Activated naive CD4-positive, alpha-beta T cell treated with anti-CD3 and anti-CD28 coated beads, Interleukin-2, amount 10 ng/mL, durations not matched to agents 7 days and 5 days (primary cell): ENCODE measurements at places on chromosomes 13 and 19.

DNA sequence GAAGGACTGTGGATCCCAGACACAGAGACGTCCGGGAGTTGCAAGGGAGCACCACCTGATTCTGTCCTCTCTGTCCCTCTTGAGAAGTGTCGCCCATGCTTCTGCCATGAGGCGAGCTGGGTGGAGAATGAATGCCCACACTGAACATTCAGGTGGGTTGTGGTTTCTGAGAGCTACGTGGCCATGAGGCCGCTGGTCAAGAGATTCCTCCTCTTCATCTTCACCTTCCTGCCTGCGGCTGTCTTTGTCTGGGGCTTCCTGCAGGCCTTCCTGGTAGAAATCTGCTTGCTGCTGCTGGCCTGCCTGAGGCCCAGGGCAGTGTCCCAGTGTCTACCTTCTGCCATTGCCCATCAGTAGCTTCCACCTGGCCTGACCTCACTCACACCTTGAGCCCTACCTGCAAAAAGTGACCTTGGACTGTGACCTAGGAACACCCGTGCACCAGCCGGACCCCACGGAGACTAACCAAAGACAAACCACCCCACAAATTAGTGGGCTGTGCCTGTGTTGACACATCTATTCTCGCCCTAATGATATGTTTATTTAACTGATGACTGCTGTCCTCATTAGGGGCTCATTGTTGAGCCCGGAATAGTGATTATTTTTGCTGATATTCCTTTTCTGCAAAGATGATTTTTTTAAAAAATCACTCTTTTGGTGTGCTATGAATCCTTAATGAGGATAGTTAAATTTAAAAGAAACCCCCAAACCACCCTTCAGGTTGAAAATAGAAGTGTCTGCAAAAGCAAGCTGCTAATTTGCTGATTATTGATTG is 38.7 kb upstream of the ZNF536 start:
- DNase-seq: no peak

DNA sequence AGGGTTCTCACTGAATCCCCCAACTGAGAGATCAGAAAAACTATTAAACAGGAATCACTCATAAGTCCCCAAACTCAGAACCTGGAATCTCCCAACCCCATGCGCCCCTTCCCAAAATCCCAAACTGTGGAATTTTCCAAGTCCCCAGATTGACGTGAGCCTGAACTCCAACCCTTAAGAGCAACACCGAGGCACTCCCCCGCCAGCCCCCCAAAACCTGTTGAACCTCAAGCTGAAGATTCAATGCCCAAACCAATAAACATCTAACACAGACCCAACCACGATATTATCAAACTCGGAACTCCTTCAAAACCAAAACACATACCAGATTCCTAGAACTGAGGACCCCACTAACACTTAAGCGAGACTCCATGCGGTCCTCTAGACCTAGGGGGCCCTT is 599 bp downstream of the IZUMO1 start:
- DNase-seq: no peak

DNA sequence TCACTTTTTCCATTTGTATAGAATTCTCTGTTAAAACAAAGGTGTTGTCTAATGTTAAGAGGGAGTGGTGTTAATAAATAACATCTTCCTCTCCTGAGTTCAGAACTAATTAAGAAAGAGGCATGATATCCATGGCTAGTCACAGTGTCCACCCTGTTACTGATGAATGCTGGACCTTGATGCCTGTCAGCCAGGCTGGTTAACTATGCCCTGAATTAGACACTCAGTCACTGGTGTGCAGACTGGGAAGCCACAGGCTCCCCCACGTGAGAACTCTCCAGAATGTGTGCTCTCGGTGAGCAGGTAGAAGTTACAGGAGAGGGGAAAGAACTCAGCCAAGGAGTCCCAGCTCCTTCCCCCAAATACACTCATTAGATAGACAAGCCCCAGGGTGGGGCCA is 56.1 kb upstream of the RNF113B start:
- no peak for DNase-seq

- no peak for DNase-seq
Measured at GRCh38 chr13:99059498-99060075, 81.7 kb upstream of the DOCK9 start.

- DNase-seq: no peak
Measured at GRCh38 chr13:46621133-46621532, 68.2 kb downstream of the LRCH1 start.

DNA sequence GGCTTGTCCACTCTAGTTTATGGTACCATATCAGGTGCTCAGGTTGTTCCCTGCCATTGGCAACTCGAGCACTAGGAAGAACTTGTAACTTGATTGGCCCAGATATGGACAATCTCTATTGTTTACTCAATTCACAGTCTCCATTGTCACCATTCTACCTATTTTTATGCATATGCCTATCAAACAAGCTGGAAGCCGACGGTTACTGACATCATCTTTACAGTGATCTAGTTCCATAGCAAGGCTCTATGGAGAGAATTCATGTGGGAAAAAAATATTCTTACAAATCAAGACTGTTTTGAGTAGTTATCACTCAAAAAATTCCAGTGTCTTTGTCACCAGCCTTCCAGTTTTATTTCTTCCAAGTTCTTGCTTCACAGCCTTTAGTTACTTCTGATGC is 1006.2 kb upstream of the PRR20A start:
- no peak for DNase-seq

DNA sequence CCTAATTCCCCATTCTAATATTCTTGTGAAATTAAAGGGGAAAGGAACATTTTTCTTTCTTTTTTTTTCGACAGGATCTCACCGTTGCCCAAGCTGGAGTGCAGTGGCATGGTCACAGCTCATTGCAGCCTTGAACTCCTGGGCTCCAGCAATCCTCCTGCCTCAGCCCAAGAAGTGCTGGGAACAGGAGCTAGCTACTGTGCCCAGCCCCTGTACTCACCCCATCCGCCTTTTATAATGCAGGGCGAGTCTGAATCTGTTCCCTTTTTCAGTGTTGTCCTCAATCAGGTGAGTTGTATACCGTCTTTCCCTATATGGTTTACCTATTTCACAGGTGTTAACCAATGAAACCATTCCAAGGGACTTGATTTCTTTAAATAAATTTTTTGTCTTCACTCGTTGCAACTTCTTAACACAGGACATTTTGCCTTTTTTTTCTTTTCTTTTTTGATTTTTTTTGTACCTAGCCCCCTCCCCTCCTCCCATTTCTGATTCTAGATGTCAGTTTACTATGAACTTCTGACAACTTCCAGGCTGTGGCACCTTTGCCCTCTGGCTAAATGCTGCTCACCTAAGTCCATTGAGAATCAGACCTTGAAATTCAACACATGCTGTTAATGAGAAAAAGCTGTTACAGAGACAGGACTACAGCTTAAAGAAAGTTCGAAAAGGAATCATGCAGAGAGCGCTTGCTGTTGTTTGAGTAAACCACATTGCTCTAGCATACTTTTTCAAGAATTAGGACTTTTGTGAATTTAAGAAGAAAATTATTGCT is 562.1 kb upstream of the KLF12 start:
- DNase-seq: no peak

- no peak for DNase-seq
Measured at GRCh38 chr19:4844348-4845179, 13.1 kb upstream of the TICAM1 start.

- no peak for DNase-seq
Measured at GRCh38 chr13:44407379-44407778, 33.8 kb downstream of the SERP2 start.

DNA sequence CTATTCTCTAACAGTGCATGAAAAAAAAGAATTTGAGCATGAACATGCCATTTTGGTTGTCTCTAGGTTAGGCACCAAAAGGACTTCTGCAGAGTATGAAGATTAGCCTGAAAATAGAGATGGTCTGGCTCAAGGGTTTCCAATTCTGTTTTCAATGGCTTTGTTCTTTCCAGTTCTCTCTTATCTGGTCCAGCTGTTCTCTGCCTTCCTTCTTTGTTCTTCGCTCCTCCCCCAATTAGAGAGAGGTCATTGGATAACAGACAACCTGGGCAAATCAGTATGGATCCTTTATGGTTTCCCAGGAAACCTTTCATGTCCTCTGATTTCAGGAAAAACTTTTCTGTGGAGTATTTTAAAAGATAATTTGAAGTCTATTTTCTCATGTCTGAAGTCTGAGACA is 623.4 kb downstream of the PCDH17 start:
- no peak for DNase-seq

DNA sequence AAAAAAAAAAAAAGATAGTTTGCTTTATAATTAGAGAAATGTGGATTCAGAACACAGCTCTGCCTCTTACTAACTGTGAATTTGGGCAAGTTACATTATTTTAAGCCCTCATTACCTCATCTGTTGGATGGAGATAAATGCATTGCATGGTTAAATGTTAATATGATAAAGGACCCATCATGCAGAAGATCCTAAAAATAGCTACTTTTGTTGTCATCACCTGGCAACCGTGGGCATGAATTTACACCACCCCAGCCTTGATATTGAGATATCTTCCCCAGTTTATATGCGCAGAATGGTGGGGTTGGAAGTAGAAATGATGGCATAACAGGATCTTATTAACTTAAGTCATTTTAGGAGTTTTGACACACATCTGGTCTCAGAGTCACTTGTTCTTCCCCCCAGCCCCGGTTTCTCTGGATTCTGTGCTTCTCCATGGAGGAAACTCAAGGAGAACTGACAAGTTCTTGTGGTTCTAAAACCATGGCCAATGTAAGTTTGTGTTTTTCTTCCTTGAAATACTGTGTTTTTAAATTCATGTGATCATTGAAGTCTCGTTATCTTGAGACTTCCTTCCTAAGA is 8.9 kb downstream of the ZNF546 start:
- no peak for DNase-seq

GRCh38 chr13:98253526-98253925 is 76.5 kb upstream of the RNF113B start:
- no peak for DNase-seq

DNA sequence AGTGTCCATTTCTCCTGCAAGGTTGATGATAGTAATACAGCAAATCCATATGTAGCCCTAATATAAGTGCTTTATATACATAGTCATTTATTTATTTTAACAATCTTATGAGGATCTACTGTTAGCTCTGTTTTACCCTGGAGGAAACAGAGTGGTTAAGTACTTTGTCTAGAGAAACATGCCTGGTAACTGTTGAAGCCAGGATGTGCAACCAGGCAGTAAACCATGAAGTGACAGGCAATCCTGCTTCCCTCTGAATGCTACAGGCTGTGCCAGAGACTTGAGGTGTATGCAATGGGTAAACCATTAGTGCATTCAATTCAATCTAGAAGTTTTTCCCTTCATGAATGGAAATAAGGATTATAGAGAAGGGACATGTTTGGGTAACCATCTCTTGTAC is 911.0 kb downstream of the PCDH17 start:
- DNase-seq: no peak

GRCh38 chr13:79767126-79767525 is 286.2 kb downstream of the NDFIP2 start:
- no peak for DNase-seq

DNA sequence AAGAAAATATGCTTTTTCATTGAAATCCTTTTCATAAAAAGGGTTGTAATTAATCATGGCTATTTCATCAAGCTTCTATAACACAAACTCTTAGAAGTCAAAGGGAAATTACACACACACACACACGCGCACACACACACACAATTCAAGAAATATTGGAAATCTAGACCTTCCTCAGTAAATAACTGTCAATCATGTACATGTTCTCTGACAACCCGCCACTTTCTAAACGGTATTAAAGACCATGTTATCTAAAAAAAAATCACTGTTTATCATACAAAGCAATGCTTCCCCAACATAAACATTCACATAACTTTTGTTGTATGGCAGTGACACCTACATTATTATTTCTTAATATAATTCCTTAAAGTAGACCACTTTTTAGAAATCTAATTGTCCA is 132.2 kb downstream of the EFNB2 start:
- no peak for DNase-seq

- no peak for DNase-seq
Measured at GRCh38 chr13:79862515-79862914, 381.6 kb downstream of the NDFIP2 start.

- DNase-seq: no peak
Measured at GRCh38 chr19:11020982-11021759, 60.3 kb downstream of the SMARCA4 start.

GRCh38 chr19:33819880-33820781 is 23.5 kb downstream of the KCTD15 start:
- peak; percentile 83 for DNase-seq

GRCh38 chr13:50611117-50611781 is 232.2 kb downstream of the DLEU7 start:
- DNase-seq: peak; percentile 52

GRCh38 chr19:35206379-35206778 is 22.2 kb downstream of the FAM187B start:
- DNase-seq: peak; percentile 79

- no peak for DNase-seq
Measured at GRCh38 chr19:27742041-27742440, 1470.9 kb downstream of the UQCRFS1 start.

DNA sequence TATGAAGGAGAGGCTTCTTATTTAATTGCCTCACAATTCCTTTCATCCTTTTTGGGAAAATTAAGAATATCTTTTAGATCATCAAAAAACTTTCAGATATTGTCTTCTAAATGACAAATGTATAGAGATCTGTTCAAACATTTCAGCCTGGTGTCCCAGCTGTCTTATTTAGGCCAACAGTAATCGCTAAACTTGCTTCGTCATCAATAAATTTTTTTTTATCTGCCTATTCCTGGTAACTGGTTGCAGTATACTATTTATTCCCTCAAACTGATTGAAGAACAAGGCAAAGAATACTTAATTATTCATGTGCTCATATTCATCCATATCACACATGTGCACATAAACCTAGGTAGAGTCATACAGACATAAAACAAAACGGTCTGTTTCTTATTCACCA is 5.3 kb upstream of the MYO16 start:
- DNase-seq: no peak

DNA sequence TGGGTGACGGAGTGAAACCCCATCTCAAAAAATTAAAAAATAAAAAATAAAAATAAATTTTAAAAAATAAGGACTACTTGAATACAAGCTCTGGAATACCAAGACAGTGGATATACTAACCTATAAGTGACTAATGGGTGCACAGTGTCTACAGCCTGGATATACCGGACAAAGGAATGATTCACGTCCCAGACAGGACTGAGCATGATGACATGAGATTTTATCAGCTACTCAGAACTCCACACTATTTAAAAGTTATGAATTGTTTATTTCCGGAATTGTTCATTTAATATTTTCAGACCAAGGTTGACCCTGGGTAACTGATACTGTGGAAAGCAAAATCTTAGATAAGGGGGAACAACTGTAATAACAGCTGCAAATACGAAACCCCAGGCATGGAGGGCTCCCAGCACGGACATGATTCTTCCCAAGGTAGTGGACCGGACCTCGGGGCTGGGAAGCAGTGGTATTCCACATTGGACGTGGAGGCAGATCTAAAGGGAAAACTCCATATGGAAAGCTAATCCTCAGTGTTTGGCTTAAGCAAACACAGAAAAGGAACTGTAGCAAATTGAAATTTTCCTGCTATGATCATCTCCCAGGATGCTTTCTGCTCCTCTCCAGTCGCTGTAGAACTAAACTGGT is 102.6 kb upstream of the TSHZ3 start:
- DNase-seq: no peak
